ENCODE measurements at places on chromosomes 5 and 9. TPM values are rescaled to one million over a fixed set of nuclear protein-coding genes. Genes with fewer than 3 reads are reported as not detected.

Gene MLANA
- not detected for total RNA-seq

Gene DIRAS2
- 8.6 TPM for total RNA-seq

Gene TAF11L9
- total RNA-seq: not detected

Gene ZNF300
- 2.4 TPM for total RNA-seq

GRCh38 chr9:129007035-129007765 is 20.9 kb downstream of the SH3GLB2 start:
- DNase-seq: no peak

GRCh38 chr5:111937094-111937493 is 180.1 kb upstream of the NREP start:
- DNase-seq: no peak

GRCh38 chr5:72499090-72499489 is 8.1 kb downstream of the ZNF366 start:
- no peak for DNase-seq

DNA sequence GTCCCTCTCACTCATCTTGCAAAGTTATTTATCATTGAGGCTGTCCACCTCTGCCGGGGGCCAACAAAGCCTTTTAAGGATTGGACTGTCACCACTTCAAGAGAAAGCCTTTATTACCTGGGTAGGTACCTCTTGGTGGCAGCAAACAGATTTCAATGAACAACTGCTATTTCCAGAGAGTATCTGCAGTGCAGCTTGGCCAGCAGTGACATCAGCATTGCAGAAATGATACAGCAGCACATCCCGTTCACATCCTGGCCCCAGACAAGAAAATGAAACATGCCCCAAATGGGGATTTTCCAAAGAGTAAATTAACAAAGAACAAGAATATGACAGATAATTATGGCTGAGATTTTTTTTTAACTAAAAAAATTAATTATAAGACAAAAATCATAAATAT is 2.3 kb upstream of the SPATA6L start:
- DNase-seq: no peak

DNA sequence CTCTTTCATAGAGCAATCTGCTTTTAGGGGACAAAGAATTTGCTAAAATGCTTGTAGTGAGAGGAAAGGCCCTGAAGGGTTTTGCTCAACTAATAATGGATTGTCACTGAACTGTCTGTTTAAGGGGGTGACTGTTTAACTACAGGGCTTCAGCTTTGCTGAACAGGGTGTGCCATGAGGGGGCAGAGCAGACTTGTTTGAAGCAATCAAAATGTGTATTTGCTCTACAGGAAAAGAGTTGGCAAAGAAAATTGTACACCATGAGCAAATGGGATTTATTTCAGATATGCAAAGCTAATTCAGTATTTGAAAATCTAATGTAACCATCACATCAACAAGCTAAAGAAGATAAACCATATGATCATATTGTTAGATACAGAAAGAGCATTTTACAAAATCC is 154.3 kb downstream of the GABRG2 start:
- DNase-seq: no peak

GRCh38 chr9:85237478-85237877 is 504.3 kb downstream of the AGTPBP1 start:
- no peak for DNase-seq

DNA sequence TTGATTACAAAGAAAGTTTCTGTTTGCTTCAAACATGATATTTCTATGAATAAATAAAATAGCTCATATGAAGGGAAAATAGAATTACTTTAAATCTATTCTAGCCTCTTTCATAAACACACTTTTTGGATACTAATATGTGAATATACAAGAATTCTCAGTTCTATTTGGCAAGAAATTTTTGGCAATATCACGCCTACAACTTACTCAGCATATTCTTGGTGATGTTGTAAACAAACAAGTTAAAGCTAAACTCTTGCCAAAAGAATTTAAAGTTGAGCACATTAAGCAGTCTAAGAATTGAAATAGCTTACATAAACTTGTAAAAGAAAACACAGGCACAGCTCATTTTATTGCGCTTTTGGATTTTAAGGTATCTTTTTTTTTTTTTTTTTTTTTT is 209.8 kb downstream of the CDH12 start:
- no peak for DNase-seq

- peak; percentile 70 for DNase-seq
Measured at GRCh38 chr5:135246923-135247795, 151.9 kb downstream of the MACROH2A1 start.

DNA sequence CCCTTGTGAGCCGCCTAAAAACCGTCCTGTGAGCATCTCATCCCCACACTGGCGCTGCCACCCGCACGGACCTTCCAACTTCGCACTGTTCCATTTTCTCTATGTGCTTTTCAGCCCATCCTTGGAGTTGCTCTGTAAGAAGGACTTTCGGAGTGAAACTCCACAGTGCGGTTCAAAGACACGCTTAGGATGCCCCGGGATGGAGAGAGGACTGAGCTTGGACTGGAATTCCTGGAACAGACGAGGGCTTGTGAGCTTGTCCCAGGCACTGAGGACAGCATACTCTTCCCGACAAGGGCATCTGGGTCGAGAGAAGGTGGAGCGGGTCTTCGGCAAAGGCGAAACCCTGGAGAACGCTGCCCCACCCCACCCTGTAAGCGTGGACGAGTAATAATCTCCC is 187.8 kb downstream of the MEF2C start:
- no peak for DNase-seq

GRCh38 chr5:130528474-130528873 is 624.2 kb downstream of the CHSY3 start:
- no peak for DNase-seq

DNA sequence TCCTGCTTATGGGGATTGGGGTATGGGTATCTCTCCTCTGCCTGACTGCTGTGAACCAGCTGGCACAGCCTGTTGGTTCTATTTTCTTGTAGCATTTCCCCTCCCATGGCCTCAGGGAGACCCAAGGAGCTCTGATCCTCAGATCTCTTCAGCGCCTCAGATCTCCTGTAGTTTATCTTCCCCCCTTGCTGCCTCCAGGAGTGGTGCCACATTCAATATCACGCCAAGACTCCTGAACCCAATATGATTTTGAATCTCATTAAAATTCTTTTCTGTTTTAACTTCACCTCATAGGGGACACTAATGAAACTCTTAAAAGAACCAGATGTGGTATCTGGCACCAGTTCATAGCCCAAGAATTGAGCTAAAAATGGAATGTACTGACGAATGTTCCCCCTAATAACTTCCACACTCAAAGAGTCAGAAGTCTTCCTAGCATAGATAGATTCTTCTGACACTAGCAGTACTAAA is 59.6 kb upstream of the LIFR start:
- no peak for DNase-seq

DNA sequence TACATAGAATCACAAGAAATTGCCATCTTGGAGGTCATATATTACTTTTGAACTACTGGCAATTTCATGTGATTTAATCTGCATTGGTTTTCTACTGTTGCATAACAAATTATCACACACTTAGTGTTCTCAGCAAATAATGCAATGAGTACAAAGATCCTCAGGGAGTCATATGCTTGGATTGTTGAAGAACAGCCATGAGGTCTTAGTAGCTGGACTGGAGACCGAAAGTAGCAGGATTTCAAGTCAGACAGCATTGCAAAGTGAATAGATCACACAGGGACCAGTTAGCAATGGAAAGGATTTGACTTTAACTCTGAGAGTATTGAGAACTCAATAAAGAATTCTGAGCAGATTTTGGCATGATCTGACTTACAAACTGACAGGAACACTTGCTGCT is 32.2 kb upstream of the FRMD3 start:
- DNase-seq: no peak

DNA sequence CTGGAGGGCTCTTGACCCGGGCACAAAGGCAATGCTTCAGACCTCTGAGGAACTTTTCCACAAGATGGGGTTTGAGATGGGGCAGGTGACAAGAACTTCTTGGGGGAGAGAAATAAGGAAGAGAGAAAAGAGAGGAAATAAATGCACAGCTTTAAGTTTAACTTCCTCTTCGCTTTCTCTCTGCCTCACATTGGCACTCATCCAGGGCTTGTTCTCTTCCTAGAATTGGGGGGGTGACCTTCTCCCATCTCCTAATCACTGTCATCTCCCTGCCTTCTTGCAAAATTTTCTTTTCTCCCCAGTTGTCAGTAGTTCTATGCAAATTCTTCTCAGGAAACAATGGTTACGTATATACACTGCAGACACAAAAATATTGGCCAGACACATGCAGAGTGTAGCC is 19.1 kb upstream of the ADCY2 start:
- DNase-seq: no peak

DNA sequence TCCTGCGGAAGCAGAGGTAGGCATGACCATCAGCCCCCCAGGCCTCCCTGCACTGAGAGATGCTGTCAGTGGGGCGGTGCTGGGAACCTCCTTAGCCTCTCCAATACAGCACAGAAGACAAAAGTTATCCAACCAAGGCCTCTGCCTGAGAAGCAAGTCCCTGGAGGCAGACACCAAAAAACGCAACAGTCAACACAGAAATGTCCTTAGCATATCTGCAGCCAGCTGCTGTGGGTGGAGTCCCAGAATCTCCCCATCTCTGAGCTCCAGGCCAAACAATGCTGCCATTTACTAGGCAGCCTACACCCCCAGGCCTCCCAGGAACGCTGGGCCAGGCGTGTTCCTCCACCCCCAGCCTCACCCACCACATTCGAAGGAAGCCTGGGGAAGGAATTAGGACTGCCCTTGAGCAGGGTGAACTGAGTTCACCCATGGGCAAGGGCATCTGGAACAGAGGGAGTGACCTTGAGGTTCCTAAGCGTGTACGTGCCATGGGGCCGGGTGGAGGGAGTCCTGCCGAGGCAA is 43.7 kb downstream of the STK10 start:
- DNase-seq: no peak

DNA sequence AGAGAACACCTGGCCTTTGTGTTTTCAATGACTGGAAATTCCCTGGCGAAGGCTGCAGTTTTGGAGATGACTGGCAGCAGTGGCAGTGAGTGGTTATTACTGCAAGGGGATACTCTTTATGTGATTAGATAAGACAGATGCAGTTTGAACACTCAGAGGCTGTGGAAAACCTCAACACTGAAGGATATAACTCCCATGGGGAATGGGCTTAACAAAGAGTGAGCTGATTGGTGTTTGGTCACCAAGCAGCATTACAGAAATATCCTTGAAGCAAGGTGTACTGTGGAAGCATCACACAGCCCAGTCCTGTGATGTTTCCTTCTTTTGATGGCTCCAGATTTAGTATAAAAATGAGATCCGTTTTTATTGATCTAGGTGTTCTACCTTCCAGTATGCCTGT is 490.7 kb upstream of the PTPRD start:
- no peak for DNase-seq

DNA sequence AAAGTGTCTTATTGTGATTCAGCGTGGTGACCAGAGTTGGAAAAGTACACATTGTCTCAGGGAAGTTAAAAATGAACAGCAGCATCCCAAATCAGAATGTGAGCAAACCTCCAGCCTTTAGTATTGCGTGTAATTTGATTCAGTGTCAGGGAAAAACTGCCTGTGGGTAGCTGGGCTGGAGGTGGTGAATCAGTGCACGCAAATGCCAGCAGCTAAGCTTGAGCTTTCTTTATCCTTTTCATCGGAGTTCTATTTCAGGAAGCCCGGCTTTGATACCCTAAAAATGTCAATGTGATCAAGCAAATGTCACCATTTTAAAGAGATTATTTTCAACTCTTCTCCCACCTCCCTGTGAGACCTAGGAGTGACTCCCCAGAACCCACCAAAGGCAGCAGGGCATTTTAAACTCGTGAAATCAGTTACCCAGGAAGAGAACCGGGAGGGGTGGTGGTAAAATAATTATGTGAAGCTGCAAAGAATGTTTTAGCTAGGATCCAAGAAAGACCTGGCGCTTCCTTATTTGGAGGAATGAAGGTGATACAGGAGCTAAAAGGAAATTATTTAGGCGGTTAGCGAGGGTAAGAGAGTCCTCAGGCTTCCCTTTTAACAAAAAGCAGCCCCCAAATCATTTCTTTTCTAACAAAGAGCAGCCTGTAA is 25.7 kb upstream of the C5orf47 start:
- DNase-seq: no peak

DNA sequence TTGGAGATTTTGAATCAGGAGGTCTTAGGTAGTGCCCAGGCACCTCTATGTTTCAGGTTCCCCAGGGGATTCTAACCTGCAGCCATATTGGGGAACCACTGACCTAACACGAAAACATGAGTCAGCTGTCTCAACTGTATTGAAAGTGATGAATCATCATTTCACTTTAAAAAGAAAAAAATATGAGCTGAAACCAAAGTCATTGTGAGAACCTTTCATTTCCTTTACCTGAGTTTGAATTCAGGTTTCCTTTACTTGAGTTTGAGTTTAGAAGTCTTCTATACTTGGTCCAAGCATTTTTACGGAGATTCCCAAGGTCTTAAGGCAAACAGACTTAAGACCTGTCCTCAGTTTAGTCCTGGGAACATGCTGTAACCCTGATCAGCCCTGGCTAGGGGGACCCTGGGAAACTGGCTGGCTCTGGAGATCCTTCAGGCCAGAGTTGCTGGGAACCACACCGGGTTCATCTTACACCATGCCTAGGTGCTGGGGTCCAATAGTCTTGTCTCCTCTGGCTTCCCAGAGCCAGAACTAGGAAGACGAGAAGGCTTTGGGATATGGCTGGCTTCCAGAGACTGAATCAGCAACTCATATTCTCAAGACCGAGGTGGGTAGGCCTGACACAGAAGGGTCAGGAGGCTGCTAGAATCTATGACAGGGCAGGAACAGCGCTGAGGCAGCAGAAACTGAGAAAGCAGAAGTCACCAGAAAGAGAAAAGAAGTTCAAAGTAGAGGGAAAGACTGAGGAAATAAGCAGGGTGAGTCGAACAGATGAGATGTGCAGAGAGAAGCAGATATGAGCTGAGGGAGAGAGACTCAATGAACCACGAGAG is 16.4 kb upstream of the PDCD1LG2 start:
- DNase-seq: peak; percentile 3

DNA sequence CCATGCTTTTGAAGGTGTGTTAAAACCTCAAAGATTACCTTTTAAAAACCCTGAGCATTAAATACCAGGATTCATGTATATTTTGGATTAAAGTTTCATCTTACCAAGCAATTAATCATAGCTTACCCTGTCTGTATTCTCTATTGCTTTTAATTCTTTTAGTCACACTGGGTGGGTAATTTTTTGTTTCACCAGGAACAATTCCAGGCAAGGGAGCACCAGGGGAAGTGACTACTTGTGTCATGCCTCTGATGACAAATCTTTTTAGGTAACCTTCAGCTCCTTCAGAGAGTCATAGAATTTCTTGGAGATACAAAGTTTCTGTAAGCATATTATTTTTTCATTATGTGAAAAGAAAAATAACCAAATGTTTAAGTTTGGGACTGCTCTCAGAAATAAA is 33.4 kb upstream of the ANXA1 start:
- no peak for DNase-seq
